Vagina (tissue), 2 donors: ENCODE measurements at places on chromosomes 1 and 21. TPM values are rescaled to one million over a fixed set of nuclear protein-coding genes. Genes with fewer than 3 reads are reported as not detected.

- DNase-seq = no peak
Observed at GRCh38 chr1:99365545-99365944, 101.3 kb downstream of the PLPPR4 start.

- DNase-seq = no peak
Observed at GRCh38 chr1:186682736-186683135, 2.5 kb upstream of the PTGS2 start.

DNA sequence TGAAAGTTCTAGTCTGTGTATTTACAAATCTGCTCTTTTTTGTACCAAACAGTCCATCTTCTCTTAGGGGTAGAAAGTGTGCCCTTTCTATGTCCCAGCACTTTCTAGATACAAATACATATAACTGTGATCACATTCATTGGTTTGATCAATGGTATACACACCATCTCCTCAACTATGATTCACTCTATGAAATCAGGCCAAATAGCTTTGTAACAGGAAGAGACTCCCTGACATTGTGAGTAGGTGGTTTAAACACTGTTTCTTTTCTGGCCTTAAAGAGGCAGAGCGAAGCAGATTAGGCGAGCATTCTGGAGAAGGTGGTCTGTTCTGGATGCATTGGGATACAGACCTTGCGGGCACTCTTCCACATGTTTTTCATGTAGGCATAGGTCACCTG lies 39.3 kb upstream of the EXOSC10 start:
- no peak for DNase-seq

GRCh38 chr1:15950302-15950701 lies 25.6 kb downstream of the ZBTB17 start:
- DNase-seq = no peak

DNA sequence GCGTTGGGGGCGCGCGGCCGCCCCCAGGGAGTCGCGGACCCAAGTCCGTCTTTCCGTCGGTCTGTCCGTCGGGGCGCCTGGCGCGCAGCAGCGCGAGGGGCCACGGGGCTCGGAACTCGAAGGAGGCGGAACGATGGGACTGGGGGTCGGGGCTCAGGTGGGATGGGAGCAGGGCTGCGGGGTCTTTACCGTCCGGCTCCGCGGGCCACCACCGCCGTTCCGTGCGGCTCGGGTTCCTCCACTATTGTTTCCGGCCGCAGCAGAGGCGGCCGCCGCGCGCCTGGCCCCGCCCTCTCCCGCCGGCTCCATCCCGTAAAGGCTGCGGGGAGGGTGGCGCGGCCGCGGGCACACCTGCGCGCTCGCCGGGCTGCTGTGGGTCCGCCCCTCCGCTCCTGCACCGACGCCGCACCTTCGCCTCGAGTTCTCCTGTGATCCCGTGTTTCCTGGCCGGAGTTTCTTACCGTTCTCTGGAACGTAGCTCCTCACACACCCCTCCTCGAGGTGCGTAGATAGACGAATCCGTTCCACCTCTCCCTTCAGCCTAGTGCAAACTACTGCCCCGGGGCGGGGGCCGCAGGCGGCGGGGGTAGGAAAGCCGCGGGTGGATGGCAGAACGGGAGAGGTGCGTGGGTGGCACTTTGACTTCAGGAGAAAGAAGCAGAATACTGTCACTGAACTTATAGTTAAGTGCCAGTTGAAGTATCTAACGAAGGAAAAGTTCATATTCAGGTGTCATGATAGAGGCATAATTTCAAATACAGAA lies at the start of gene C21orf91:
C21orf91 (minus strand) TSS at position 243 of the 763 bp plus-strand sequence. CDS start 1,038 bp downstream, outside the sequence.
- DNase-seq = no peak

DNA sequence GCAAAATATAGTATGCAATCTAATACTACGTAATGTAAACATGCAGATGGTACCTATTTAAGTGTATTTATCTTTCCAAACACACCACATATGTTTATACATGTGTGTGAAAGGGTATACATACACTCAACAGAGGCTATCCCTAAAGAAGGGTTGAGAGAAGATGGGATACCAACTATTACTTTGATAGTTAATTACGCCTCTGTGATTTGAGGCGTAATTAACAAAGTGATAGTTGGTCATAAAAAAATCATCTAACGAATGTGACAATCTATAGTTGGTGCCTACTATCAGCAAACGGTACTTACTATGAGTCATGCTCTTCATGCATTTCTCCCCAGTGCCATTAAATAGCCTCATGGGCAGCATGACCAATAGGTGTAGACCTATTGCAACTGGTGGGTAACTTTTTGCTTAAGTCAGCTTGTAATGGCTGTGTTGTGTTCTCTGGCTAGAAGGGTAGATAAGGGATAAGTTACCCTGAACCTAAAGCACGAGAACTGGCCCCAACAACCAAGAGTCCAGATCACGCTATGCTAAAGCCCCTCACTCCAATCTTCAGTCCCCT lies 15.3 kb downstream of the RCAN1 start:
- DNase-seq = peak; percentile 71

DNA sequence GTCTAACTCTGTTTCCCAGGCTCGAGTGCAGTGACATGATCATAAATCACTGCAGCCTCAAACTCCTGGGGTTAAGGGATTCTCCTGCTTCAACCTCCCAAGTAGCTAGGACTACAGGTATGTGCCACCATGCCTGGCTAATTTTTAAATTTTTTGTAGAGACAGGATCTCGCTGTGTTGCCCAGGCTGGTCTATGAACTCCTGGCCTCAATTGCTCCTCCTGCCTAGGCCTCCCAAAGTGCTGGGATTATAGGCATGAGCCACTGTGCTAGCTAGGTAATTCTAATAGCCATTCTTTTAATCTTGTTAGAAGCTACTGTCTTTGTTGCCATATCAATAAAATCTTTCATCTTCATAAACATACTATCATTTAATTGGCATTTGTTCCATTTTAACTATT lies 13.8 kb upstream of the MAST2 start:
- DNase-seq = no peak

- no peak for DNase-seq
Observed at GRCh38 chr1:45340816-45341466, 701 bp upstream of the MUTYH start.

GRCh38 chr1:225425201-225425786 lies 2.5 kb downstream of the LBR start:
- DNase-seq = no peak

DNA sequence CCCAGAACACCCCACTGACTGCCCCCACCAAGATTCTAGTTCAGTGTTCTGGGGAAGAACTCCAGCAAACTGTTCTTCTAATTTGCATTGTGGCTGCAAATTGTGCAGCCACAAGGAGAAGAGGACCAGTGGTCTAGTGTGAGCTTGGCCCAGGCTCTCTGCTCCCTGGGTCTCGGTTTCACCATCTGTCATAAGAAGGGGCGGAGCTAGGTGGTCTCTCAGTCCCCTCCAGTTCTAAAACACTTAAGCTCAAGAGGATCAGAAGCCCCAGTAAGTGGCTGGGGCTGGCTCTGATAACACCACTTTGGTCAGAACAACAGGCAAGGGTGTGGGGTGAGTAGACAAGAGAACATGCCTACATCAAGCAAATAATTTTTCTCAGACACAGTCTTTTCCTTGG lies 99.9 kb downstream of the BEND5 start:
- DNase-seq = no peak

GRCh38 chr1:17688217-17688810 lies 66.8 kb upstream of the ACTL8 start:
- DNase-seq = no peak

- no peak for DNase-seq
Observed at GRCh38 chr1:218090459-218090858, 194.6 kb upstream of the RRP15 start.

DNA sequence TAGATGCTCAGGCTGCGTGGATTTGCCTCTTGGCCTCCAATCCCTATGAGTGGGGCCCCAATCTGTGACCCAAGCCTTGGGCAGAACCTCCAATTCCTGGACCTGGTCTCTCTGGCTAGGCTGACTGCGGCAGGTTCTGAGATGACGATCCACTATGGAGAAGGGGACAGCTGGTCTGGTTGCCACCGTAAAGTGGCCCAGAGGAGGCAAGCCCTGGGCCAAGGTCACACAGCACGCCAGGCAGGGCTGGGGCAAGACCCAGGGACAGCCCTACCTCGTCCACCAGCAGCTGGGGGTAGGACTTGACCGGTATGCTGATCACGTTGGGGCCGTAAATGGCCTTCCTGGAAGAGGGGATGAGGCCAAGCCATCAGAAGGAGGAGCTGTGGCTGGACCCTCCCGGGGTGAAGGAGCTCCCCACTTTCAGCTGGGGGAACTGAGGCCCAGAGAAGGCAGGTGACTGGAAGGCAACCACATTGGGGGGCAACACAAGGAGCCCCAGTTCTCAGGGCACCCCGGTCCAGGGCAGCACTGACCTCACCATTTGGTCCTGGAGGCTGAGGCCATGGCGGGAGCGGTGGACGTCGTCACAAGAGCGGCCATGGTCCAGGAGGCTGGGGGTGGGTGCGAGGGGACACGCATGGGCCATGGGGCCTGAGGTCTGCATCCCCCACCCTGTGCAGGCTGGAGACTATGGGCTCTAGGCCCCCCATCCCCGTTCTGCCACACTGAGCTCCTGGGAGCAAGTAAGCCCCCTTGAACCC lies 9.8 kb downstream of the ATP13A2 start:
- no peak for DNase-seq

DNA sequence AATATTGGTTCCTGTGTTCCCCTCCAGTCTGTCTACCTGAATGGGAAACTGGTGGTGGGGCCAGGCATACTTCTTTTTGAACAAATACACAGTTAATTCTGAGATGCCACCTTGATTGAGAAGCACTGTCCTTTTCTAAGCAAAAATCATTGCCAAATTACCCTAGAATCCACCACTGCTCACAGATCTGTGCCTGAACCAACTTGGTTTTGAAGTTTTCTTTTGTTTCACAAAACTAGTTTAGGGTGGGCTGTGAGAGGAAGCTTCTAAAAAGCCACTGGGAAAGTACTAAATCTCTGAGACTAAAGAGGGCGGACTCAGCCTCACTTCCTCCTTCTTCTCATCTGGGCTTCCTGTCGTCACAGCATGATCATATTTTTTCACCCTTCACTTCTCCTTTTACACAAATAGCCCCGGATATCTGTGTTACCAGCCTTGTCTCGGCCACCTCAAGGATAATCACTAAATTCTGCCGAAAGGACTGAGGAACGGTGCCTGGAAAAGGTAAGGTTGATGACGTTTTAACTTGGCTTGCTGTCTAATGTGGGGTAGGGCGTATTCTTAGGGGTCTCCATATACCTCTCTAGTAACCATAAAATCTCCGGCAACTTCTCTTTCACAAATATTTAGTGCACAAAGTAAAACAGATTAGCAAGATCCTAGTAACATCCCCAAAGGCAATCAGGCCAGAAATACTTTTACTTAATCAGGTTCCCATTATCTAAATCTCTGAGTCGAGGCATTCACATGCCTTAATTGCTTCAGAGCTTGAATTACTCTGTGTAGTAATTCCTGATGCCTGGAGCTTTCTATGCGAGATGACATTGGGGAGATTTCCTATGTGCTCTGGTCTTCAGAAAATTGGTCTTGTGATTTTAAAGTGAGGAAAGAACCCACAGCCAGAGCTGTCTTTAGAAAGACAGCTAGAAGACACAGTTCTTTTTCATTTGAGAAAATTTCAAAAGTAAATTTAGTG lies at the start of gene CD53:
CD53 (plus strand) TSS at position 404 of the 976 bp plus-strand sequence. CDS start 18,261 bp downstream, outside the sequence.
- no peak for DNase-seq

DNA sequence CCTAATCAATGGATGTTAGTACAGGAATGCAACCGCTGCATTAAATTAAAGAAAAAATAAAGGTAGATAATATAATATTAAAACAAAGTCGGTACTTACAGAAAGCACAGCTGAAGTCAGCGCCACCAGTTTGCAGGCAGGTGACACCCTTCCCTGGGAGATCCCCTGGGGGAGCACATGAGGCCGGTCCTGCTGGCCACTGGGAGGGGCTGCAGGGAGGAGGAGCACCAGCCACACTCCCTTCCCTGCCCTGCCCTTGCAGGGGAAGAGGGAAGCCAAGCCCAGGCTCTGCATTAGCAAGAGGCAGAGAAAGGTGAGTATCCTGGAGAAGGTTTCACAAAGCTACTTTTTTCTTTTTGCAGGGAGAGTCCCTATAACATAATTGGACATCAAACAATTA lies 507.0 kb downstream of the AJAP1 start:
- DNase-seq = no peak

DNA sequence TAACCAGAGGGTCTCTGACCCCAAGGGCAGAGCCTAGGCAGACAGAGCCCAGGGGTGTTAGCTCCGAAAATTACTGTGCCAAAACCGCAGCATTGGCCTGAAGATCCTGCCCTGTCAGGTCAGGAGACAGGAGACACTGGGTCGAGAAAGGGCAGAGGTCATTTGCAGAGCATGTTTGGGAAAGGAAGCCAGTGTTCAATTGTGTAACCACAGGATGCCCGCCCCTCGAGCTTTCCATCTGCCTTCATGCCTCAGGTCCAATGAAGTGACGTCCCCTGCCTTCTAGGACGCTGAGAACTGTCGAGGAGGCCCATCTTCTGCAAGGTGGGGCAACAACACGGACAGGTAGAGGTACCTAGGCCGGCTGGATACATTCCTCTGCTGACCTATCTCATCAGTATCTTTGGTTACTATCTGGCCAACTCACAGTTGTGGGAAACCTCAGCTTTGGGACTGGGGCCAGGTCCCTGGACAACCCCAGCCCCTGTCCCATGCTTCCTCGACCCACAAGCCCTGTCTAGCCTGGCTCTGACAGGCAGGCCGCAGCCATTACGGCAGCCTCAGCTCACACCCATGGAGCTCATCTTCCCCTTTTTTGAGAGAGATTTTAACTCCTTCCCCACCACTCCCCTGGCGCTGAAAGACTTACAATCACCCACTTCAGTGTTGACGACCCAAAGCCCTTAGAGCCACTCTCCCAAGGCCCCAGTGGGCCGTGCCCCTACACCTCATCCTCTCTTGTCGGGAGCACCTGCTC lies 1.3 kb downstream of the ARL8A start:
- DNase-seq = no peak

DNA sequence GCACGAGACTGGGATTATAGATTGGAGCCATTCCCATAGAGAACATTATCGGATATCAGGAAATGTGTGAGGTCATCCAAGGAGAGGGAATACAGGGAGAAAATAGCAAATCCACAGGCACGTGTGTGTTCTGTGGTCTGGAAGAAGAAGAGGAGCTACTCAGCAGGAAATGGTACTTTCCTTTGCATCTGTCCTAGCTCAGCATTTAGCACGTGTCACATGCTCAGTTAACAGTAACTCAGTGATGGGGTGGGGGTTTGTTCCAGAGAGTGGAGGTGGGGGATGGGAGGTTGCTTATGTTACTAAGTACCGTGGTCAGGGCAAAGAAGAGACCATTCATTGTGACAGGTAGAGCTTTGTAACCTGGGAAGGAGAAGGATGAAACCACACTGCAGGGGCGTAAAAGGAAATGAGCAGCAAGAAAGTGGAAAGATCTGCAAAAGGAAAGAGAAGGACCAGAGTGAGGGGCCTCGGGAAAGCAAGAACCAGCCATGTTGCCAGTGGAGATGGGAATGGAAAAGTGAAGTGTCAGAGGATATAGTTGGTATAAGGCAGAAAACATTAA lies 100.4 kb downstream of the ATP5PO start:
- DNase-seq = no peak

HES4 gene
- total RNA-seq = 34.6 TPM

NPR1 gene
- 45.9 TPM for total RNA-seq

NUAK2 gene
- 49.6 TPM for total RNA-seq

MPC2 gene
- 17.7 TPM for total RNA-seq

S100A4 gene
- total RNA-seq = 375 TPM

F11R gene
- 178 TPM for total RNA-seq

MED8 gene
- 33.6 TPM for total RNA-seq

SELE gene
- 11.5 TPM for total RNA-seq

FAM163A gene
- 2.5 TPM for total RNA-seq

PRAMEF33 gene
- total RNA-seq = not detected

EFCAB7 gene
- total RNA-seq = 6.9 TPM
